NCI-H1436 treated with DMSO at 0.1 percent for 48 hours (cell line): ENCODE measurements at places on chromosomes 2 and 18.

DNA sequence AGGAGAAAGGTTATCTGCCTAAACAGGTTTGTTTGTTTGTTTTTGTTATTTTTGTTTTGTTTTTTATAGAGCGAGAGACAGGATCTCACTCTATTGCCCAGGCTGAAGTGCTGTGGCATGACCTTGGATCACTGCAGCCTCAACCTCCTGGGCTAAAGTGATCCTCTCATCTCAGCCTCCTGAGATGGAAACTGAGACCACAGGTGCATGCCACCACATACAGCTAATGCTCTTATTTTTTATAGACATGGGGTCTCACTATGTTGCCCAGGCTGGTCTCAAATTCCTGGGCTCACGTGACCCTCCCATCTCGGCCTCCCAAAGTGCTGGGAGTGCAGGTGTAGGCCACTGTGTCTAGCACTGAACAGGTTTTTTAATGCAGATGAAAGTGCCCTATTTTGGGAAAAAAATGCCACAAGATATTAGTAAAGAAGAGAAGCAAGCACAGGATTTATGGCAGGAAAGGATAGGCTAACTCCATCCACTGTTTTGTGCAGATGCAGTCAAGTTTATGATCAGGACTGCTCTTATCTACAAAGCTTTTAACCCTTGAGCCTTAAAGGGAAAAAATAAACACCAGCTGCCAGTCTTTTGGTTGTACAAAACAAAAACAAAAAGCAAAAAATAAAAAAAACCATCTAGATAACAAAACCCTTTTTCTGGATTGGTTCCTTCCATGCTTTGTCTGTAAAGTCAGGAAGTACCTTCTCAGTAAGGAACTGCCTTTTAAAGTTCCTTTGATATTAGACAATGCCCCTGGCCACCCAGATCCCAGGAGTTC lies 29.4 kb downstream of the MAP4K3 start:
- no peak for DNase-seq

DNA sequence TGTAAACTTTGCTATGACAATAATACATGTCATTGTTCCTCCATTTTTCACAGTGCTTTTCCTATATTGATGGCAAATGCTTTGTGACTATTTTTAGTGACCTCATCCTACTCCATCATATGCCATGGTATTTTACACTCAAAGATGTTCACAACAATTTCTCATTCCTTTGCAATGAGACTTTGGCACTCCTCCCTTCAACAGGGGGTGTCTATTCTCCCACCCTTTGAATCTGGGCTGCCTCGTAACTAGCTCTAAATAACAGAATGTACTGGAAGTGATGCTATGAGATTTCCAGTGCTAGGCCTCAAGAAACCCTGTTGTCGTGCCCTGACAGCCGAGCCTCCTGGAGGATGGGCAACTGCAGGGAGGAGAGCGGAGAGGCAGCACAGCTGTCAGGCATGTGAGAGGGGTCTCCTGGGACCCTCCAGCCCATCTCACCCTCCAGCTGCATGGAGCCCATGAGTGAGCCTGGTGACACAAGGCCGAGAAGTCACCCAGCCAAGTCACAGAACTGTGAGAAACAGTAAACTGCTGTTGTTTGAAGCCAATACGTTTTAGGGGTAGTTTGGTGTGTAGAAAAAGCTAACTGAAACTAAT lies 103.1 kb upstream of the APCDD1 start:
- no peak for DNase-seq

GRCh38 chr2:63741884-63742579 lies 99.7 kb upstream of the UGP2 start:
- no peak for DNase-seq

- DNase-seq = peak; percentile 23
These were observed 72.2 kb downstream of the MAP2 start for GRCh38 chr2:209495855-209496585.

- no peak for DNase-seq
These were observed 14.2 kb upstream of the TTC21B start for GRCh38 chr2:165967746-165968145.

- no peak for DNase-seq
These were observed 1305.0 kb upstream of the NRXN1 start for GRCh38 chr2:52336951-52337350.

- DNase-seq = no peak
These were observed 173.6 kb downstream of the SMAD7 start for GRCh38 chr18:48777026-48777743.

DNA sequence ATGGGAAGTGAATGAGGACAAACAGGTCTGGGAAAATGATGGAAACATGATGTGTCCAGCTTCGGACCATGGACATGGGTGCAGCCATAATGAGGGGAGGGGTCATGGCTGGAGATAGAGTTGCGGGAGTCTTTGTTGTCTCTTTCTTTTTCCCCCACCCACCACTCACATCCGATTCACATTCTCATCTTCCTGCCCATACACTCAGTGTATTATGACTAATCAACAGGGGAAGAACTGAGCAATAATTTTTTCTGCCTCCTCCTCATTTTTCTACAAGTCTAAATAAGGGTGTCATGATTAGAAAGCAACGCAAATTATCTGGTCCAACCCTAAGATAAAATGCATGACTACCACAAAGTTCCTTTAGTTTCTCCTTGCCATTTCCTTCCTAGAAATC lies 5.7 kb upstream of the SERPINB2 start:
- no peak for DNase-seq

DNA sequence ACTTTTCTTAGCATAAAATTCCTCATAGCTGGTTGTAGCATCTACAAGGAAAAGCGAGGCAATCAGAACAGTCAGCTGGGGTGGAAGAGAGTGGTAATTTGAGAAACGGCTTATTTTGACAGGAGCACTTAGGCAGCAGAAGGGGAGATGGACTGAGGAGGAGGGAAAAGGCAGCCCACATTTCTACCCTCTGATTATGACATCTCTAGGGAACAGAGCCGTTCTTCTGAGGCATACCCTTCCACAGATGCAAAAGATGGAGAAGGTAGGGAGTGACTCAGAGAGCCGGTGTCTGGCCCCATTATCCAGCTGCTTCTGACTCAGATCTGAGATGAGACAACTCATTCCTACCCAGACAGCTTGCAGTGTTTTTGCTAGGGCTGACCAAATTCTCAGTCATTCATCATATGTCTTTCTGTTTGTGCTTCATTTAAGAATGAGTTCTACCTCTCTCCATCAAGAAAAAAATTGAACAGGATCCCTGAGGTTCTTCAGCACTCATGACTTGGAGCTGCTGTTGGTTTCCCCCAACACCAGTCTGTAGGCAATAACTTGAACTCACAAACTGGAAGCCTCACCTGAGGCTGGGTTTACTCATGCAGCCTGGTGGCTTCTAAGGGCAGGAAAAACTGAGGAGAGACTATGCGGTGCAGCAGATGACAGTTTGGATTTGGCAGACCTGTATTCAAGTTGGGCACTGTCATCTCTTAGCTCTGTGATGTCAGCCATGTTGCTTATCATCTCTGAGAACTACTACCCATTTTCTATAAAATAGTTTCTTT lies 15.9 kb upstream of the SEC11C start:
- no peak for DNase-seq

DNA sequence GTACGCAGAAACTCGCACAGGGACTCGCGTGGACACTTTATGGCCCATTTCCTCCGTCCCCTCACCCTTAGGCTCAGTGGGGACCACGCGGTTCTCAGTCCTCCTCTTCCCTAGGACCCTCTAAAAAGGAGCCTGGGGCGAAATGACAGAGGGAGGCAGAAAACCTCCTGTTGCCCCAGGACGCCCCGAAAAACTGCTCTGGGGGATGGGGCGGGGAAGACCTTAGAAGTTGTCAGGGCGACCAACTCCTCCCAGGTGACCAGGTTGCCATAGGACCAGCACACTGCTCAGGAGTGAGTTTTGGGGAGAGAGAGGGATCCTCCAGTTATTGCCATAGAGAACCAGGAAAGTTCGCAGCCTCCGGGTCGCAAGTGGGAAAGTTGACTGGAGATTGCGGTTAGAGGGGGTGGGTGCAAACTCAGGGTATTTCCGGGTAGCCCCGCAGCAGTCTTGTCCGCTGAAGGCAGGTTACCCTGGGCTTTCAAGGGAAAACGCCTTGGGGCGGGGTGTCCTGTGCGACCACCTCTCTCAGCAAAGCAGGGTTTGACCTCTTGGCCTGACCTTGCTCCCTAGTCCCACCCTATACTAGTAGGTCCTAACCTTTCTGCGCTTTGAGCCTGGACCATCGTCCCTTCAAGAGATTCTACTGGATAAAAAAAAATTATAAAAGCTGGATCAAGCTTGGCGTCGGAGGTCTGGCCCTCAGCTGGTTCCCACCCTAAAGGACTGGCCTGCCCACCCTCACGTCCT lies 7.8 kb upstream of the PAX3 start:
- DNase-seq = no peak

DNA sequence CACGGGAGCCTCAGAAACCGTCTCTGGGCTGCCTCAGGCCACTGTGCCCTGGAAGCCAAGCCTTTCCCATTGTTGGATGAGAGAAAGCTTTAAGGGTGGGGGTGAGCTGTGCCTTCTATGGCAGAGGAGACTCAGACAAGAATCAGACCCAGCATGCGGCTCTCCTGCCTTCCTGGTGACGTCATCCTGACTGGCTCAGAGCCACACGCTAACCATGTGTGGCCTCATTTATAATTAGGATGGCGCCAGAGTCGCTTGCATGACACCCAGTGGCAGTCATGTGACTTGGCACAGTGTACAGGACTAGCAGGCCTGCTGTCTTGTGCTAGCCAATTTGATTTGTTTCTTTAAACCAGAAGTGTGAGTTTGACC lies 99.1 kb downstream of the SH3BP4 start:
- DNase-seq = peak; percentile 83

DNA sequence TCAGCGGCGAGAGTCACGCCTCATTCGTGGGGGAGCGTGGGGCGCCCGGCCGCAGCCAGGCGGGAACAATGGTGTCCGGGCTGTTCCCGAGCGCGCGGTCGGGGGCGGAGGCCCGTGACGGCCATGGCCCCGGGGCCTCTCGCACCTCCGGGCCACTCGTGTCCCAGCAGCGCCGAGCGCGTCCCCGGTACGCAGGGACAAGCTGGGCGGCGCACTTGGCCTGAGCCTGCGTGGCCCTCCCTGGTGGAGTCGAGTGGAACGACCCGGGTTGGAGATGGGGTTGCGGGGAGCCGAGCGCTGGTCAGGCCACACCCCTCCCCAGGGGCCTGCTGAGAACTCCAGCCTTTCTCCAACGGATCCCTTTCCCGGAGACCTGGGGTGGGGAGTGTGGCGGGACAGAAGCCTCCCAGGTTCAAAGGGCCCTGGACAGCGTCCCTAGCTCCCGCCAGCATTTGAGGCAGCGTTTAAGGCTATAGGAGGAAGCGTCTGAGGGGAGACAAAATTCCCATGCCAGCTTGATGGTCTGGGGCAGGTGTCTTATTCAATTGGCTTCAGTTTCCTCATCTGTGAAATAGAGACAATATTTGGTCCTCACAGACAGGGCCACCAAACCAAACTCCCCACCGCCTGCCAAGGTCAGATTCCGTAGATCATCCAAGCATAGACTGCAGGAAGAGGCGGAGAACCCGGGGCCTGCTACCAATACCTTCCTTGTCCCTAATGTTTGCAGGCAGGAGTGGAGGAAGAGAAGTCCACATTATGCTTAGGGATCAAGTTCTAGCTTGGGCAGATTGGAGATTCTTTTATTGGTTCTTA lies 553 bp downstream of the CNDP2 start:
- DNase-seq = no peak

DNA sequence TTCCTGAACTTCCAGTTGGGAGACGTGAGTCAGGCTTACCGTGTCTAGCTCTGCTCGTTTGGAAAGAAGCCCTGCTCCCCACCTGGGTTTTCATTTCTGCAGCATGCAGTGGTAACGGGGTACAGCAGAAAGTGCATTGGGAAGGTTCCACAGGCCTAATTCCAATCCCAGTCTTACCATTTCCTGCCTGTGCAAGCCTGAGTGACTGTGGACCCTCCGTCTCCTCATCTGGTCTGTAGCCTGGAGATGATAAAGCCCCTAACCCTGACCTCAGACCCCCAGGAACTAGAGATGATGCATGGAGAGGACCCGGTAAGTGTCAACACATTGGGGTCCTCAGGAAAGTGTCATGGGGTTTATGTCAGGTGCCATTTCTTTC lies 5.8 kb upstream of the PSD4 start:
- DNase-seq = no peak

- DNase-seq = no peak
These were observed 520.5 kb upstream of the CDH7 start for GRCh38 chr18:65230311-65230710.

GRCh38 chr18:54690198-54690597 lies 99.2 kb downstream of the DYNAP start:
- no peak for DNase-seq

DNA sequence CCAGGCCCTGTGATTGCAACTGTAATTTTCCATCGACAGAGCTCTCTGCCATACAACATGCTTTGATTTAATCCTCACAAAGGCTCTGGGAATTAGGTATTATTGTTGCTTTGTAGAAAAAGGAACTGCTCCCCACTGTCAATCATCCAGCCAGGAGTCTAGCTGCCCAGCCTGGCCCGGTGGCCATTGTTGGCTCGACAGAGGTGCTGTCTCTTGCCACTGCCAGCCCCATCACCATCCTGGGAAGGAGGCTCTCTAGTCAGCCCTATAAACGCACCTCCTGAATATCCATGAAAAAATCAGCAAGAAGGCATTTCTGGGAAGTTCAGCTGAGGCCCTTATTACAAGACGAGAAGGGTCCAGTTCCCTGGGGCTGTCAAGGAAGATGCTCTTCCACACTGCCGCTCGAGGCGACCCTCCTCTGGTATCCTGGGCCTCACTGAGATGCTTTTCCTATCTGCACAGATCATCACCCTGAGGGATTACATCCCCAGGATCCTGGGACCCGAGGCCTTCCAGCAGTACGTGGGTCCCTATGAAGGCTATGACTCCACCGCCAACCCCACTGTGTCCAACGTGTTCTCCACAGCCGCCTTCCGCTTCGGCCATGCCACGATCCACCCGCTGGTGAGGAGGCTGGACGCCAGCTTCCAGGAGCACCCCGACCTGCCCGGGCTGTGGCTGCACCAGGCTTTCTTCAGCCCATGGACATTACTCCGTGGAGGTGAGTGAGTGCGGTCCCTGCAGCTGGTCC lies 71.0 kb downstream of the TPO start:
- no peak for DNase-seq

DNA sequence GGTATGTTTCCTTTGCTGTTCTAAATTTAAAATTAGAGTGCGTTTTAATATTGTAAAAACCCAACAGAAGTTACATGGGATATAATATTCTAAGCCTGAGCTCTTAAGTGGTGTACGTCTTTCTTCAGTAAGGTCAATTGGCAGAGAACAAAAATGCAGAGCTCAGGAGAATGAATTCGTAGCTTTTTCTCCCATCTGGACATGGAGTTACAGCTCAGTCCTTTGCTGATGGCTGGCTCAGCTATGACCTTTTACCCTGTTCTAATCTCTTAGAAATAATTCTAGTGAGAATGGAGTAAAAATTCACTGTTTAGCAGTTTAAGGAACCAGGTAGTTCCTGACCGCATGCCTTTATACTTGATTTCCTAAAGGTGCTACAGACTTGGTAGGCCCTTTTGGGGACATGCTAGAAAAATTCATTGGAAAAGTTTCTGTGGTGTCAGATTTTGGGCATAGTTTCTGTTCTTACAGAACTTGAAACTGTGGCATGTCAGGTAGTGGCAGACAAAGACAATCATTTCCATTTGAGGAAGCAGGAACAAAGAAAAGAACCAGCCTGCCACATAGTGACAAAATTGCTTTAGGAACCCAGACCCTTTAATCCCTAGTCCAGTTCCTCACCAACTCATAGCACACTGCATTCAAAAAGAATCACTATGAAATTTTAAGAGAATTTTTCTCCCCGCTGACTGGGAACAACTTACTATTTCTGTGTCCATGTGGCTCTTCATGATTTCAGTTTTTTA lies 566.8 kb upstream of the ZNF804A start:
- DNase-seq = no peak

GRCh38 chr2:197037863-197038398 lies 111.4 kb upstream of the PGAP1 start:
- DNase-seq = no peak
